NCI-H526 treated with DMSO at 0.1 percent for 48 hours (cell line): ENCODE measurements at places on chromosomes 4 and X.

DNA sequence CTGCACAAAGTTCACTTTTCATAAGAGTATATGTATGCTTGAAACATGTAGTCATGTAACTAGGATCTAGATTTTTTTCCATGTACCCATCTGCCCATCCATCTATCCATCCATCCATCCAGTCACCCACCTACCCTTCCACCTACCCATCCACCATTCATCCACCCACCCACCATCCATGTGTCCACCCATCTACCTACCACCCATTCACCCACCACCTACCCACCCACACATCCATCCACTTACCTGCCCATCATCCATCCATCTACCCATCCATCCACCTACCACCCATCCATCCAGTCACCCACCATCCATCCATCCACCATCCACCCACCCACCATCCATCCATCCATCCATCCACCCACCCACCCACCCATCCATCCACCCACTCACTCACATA lies 121.8 kb upstream of the PSAPL1 start:
- DNase-seq = no peak

- no peak for DNase-seq
Observed at GRCh38 chr4:5781691-5782090, 70.7 kb downstream of the EVC start.

DNA sequence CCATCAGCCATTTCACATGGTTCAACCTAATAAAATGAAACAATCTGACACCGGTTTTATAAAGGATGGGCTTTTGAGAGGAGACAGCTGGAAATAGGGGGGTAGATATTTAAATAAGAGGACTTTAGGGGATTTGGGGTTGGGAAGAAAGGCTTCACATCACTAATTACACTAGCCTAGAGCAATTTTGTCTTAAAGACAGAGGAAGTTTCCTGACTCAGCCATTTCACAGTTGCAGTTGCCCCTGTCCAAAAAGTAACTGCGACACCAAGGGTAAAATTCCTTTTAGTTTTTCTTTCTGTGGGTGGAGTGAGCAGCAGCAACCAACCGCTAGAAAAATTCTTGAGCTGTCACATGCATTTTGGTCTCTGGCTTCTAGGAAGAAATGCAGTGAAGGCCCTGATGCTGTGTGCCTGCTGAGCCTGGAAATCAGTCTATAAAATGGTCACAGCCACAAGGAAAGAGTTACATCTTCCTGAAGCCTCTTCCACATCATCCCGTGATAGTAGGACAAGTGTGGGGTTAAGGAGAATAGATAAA lies 233.6 kb downstream of the ZNF674 start:
- DNase-seq = no peak

- DNase-seq = no peak
Observed at GRCh38 chr4:8537041-8537461, 43.1 kb upstream of the GPR78 start.

- no peak for DNase-seq
Observed at GRCh38 chrX:153065389-153065788, 6.9 kb upstream of the PNMA6A start.

- DNase-seq = no peak
Observed at GRCh38 chrX:93875621-93876282, 201.7 kb downstream of the FAM133A start.

DNA sequence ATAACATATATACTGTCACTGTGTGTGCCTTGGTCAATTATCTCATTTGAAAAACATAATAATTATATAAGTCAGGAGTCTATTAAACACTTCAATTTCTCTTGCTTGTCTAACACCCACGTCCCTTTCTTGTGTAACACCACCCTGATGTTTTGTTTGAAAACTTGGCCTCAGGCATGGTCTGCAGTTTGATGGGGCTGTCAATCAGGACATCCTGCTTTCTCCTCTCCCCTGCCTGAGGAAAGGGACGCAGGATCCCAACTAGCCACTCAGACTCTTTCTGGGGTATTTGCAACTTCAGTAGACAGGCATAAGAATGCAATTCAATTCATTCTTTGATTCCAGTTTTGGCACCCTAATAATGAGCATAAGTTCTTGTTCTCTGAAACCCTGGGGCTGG lies 48.8 kb downstream of the DKK2 start:
- no peak for DNase-seq

- DNase-seq = no peak
Observed at GRCh38 chr4:80136270-80136669, 61.0 kb upstream of the PRDM8 start.

GRCh38 chr4:145935253-145936141 lies 3.1 kb downstream of the ZNF827 start:
- no peak for DNase-seq

GRCh38 chr4:8776366-8776765 lies 95.3 kb downstream of the HMX1 start:
- DNase-seq = no peak

- no peak for DNase-seq
Observed at GRCh38 chrX:153640736-153641575, 6.0 kb upstream of the DUSP9 start.

GRCh38 chrX:112067601-112068000 lies 15.0 kb downstream of the TRPC5 start:
- DNase-seq = no peak

GRCh38 chrX:24148121-24148520 lies 1.4 kb upstream of the ZFX start:
- DNase-seq = no peak

- no peak for DNase-seq
Observed at GRCh38 chr4:102614801-102615200, 113.6 kb downstream of the NFKB1 start.

GRCh38 chrX:6227453-6227835 lies 1.2 kb downstream of the NLGN4X start:
- no peak for DNase-seq
